Left colon (tissue), 2 donors: ENCODE measurements at places on chromosomes 3 and 15.

- DNase-seq: no peak
These were observed 61.0 kb downstream of the SEMA6D start for GRCh38 chr15:47778263-47778770.

- no peak for DNase-seq
These were observed 38.2 kb upstream of the SNRK start for GRCh38 chr3:43248185-43248583.

- no peak for DNase-seq
These were observed 7.6 kb downstream of the SI start for GRCh38 chr3:165070682-165071081.

DNA sequence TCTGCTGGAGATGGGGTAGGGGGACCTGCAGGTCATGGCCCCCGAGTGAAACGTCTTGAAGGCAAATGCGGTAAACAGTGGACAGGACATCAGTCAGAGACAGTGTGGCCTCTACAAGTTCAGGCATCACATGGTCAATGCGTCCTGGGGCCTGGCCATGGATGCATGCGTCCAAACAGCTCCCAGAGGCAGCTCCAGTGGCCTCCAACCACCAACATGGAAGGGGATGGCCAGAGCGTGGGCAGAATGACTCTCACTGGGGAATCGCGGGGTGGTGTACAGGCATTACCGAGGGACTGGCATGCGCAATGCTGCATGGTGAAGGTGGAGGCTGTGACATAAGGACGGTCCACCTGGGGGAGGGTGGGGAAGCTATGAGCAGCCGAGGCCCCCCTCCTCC lies 35.6 kb upstream of the IQSEC1 start:
- DNase-seq: no peak

DNA sequence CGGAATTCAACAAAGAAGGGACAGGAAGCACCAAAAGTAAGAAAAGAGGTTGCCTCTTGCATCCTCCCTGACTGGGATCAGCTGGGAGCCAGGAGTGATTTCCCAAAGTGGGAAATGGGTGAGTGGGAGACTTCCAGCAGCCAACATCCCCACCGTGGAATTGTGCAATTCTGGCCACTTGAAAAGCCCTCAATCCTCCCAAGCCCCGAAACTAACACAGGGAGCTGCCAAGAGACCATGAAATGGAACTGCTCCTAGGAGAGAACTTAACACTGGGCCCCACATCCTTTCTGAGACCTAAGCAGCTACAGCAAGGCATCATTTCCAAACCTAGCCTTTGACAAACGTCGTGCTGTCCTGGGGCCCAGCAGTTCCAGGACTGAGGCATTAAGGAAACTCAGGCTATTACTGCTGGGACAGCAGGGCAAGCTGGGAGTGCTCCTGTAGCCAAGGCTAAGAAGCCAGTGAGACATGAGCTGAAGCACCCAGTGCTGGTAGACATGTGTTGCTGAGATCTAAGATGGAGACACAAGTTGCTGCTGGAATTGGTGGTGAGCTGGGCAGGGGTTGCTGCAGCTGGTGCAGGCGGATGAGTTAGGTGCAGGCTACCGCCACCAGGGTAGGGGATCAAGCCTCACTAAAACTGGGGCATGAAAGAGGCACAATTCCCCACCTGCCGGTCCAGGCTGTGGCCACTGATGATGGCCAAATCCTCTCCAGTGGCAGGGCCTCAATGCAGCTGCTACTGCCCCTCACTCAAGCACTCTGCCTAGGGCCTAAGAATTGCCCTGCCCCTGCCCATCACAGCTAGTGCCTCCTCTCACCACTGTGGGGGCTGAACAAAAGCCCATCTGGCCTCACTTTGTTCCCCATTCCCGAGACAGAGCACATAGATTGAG lies 43.9 kb downstream of the ALDH1A2 start:
- DNase-seq: no peak

DNA sequence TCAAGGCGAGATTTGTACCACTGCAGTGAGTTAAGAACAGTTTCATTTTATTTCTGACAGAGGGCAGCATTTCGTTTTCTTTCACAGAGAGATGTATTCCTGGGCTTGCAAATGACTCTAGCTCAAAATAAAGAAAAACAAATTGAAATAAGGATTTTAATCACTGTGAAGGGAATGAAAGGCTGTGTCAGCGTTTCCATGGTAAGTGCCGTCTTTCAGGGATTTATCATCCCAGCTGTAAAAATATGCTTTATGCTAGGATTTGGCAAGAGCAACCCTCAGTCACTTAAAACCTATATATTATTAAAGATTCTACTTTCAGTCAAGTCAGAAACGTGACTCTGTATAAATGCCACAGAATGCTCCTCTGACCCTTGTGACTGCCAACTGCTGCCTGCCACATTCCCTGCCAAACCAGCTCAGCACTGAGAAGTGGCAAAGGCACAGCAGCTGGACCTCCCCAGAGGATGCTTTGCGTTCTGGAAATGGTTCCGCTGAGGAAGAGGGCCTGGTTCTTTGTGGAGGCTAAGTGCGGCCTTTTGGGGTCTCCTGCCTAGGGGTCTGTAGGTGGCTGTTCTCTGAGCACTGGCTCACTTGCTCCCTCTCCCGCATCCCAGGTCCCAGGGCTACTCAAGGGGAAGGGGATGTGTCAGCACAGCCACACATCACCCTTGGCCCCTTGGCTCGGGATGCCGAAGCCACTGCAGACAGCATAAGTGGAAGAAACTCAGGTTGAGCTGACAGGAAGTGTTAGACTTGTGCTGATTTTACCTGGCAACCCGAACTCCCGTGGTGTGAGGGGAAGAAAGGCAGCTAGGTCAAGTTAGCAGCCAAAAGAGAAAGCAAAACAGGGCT lies 56.6 kb upstream of the POMGNT2 start:
- no peak for DNase-seq

DNA sequence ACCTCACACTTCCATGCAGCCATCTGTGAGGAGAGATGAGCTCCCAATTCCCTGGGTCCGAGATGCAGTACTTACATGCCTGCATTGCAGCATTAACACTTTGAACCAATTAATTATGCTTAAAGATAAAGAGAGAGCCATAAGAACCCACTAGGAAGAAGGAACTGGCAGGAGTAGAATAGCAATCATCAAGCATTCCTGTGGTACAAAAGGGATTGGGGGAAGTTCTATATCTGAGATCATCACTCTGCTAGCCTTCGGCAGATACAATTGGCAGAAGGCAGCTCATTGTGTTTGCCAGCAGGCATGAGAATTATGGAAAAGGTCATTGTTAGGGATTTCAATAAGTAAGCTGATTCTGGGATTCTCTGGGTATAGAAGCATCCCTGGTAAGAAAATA lies 891.4 kb downstream of the NTRK3 start:
- DNase-seq: no peak

GRCh38 chr15:64928626-64929220 lies 17.0 kb downstream of the ANKDD1A start:
- DNase-seq: no peak

- no peak for DNase-seq
These were observed 72.9 kb downstream of the ATP8B4 start for GRCh38 chr15:50046159-50046558.
